ENCODE measurements at places on chromosomes 7 and 10.

DNA sequence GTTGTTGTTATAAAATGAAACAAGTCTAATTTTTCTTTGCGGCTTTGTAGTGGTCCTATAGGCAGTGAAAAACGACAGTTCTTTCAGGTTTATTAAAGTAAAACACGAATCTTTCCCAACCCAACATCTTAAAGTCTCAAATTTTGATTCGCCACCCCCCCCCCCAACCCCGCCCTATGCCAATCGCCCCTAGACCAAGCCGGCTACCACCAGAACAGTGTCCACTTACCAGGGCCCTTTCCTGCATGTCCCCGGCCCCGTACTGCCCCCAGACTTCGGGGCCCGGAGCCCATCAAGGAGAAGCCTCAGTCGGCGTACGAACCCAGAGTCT, 335 bp upstream of the CHCHD1 start:
- DNase-seq, result no peak

GRCh38 chr7:66779669-66780409, 39.3 kb downstream of the RABGEF1 start:
- no peak for DNase-seq

DNA sequence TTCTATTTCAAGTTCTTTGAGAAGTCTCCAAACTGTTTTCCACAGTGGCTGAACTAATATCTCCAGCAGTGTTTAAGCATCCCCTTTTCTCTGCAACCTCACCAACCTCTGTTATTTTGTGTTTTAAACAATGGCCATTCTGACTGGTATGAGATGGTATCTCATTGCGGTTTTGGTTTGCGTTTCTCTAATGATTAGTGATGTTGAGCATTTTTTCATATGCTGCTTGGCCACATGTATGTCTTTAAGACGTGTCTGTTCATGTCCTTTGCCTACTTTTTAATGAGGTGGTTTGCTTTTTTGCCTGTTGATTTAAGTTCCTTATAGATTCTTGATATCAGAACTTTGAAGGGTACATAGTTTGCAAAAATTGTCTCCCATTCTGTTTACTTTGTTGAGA, 156.6 kb upstream of the IMMP2L start:
- no peak for DNase-seq

- DNase-seq, result no peak
Observed at GRCh38 chr7:111710839-111711380, 148.6 kb upstream of the IMMP2L start.

GRCh38 chr7:64882341-64883112, 20.5 kb upstream of the ZNF273 start:
- no peak for DNase-seq

GRCh38 chr7:13282377-13282980, 595.0 kb downstream of the ARL4A start:
- DNase-seq, result no peak

GRCh38 chr7:155858521-155859061, 46.3 kb upstream of the SHH start:
- DNase-seq, result no peak

GRCh38 chr7:73507556-73507955, 14.5 kb downstream of the BAZ1B start:
- no peak for DNase-seq

DNA sequence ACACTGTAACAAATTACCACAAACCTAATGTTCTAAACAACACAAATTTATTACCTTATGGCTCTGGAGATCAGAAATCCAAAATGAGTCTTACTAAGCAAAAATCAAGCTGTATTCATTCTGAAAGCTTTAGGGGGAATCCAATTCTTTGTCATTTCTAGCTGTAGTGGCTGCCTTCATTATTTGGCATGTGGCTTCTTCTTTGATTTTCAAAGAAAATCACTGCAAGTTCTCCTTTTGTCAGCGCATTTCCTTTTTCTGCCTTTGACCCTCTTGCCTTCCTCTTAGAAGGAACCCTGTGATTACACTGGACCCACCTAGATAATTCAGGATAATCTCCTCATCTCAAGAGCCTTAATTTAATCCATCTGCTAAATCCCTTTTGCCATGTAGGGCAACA, 36.9 kb downstream of the ZPBP start:
- DNase-seq, result no peak

GRCh38 chr10:3559011-3559410, 226.0 kb downstream of the KLF6 start:
- DNase-seq, result no peak

- DNase-seq, result no peak
Observed at GRCh38 chr10:132319853-132320653, 11.9 kb upstream of the LRRC27 start.
